MV-4-11 (cell line): ENCODE measurements at places on chromosomes 7 and 10.
A peak's percentile ranks its signal among the peaks of the same experiment; 100 is the strongest.

GRCh38 chr10:79298403-79299244 is 48.6 kb upstream of the PPIF start:
- peak; percentile 71 for DNase-seq

GRCh38 chr7:77627309-77627676 is 69.0 kb upstream of the RSBN1L start:
- DNase-seq, result no peak

- no peak for DNase-seq
These were observed 156.8 kb downstream of the CACNA2D1 start for GRCh38 chr7:82286798-82287140.

- DNase-seq, result no peak
These were observed 752.8 kb downstream of the KCNMA1 start for GRCh38 chr10:76884673-76885275.

GRCh38 chr10:78313636-78314035 is 280.0 kb downstream of the RPS24 start:
- DNase-seq, result no peak

DNA sequence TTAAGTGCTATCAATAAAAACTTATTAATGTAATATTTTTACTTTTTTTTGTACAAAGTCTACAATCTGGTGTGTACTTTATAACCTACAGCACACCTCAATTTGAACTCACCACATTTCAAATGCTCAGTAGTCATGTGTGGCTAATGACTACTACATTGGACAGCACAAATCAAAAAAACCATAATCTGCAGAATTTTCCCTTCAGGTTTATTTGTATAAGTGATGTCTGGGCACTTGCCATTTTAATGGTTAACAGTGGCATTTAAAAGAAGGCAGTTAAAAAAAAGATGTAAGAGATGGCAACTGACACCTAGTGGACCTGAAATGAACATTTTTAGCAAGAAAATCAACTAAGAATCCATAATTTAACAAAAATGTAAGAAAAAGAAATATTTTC is 124.6 kb upstream of the NRBF2 start:
- DNase-seq, result peak; percentile 6

- no peak for DNase-seq
These were observed 106.9 kb upstream of the RHEB start for GRCh38 chr7:151626422-151627115.

- DNase-seq, result no peak
These were observed 786 bp downstream of the ATP5F1C start for GRCh38 chr10:7788639-7789286.

DNA sequence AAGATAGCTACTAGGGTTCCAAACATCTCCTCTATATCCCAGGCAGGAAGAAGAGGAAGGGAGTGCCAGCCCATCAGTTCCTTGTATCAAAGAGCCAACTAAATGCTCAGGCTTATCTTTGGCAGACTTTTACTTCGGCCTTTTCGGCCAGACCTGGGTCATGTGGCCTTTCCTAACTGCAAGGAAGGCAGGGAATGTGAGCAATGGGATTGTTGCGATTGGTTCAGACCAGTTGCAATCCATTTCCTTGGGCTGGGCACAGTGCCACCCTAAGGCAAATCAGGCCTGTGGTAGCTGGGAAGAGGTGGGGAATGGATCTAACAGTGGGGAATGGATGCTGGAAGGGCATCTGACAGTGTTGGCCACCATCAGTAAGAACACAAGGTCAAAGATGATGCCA is 109.9 kb downstream of the RPS24 start:
- DNase-seq, result no peak

DNA sequence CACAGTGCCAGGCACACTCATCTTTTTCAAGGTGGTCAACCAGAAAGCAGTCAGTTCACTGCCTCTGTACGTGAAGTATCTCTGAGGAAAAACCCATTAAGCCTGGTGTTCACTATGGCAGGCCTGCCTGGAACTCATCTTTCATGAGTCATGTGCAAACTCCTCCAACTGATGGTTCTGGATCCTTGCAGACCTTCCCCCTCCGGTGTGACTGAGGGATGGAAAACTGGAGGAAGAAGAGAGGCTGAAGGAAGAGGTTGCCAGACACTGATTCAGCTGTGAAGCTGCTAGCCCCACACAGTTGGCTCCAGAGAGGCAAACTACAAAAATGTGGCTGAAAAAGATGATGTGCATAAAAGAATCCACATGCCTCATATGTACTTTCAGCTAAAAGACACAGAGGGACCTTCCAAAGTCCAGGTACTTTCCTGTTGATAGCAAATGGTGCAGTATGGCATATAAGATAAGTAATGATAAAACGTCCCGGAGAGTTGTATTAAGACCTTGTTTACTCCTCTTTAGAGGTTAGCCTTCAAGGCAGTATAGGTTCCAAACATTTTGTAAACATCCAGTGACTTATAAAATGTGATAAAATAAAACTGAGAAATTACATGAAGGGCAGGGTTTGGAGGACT is 2.7 kb downstream of the CYP3A5 start:
- no peak for DNase-seq

GRCh38 chr7:42692621-42693020 is 219.2 kb downstream of the C7orf25 start:
- DNase-seq, result no peak

- no peak for DNase-seq
These were observed 115.6 kb downstream of the DPP6 start for GRCh38 chr7:154167807-154168206.

DNA sequence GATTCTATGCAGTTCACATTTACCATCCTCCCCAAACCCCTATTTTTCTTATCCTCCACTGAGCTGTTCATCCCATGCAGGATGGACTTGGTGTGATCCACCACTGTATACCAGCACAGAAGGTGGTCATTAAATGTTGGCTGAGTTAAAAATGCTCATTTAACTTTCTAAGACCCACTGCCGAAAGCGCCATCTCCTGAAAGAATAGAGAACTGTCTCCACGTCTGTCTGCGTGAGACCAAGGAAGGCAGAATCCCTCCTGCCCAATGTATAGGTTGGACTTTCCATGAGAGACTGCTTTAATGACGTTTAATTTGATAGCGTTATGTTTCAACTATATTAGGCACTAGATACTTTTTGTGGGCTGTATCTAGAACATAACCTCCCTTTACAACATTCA is 124.3 kb downstream of the GPAM start:
- DNase-seq, result no peak

GRCh38 chr7:12403287-12404181 is at the start of gene VWDE:
Gene VWDE, minus strand, starts transcription at chr7:12403865. Its CDS starts 149 bp downstream, at chr7:12403716.
- peak; percentile 3 for DNase-seq

GRCh38 chr7:148819697-148820360 is 64.3 kb downstream of the EZH2 start:
- no peak for DNase-seq

GRCh38 chr7:38704041-38704547 is 72.9 kb upstream of the AMPH start:
- no peak for DNase-seq

DNA sequence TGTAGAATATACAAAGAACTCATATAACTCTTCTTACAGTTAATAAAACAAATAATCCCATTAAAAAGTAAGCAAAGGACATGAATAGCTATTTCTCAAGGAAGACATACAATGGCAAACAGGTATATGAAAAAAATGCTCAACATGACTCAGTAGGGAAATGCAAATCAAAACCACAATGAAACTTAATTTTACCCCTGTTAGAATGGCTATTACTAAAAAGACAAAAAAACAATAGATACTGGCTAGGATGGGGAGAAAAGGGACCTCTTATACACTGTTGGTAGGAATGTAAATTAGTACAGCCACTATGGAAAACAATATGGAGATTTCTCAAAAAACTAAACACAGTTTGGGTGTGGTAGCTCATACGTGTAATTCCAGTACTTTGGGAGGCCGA is 37.8 kb downstream of the HERPUD2 start:
- DNase-seq, result no peak

- DNase-seq, result no peak
These were observed 1.2 kb downstream of the CALML5 start for GRCh38 chr10:5497948-5498730.

DNA sequence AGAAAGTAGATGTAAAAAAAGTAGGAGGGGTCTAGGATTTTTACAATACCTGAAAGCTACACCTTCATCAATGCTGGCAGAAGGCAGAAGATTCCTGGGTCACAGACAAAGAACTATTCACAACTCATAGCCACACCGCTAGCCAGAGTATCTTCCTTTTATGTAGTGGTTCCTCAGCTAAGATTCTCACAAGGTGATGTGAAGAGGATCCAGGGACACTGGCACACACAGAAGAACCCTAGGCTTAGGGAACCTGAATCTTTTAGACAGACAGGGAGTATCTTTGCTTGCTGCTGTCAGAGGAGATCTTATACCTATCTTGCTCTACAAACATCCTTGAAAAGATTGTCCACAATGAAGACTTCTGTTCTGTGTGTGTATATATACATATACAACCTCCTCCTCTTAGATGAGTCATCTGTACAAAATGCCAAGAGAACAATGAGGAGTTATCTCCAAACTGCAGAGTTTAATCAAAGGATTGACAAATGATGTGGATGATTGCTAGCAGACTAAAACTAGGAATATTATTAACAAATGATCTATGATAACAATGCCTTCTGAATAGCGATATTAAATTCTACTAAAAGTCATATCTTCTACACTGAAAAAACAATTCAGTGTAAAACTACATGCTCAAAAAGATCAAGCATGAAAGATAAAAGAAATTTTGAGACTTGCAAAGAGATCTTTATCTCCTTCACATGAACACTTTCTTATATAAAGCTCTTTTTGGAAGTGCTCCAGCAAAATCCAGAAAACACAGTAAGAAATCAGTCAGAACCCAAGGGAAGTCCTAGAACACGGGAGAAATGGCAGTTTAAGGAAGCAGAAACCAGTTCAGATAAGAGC is 409.3 kb downstream of the PARD3 start:
- no peak for DNase-seq

DNA sequence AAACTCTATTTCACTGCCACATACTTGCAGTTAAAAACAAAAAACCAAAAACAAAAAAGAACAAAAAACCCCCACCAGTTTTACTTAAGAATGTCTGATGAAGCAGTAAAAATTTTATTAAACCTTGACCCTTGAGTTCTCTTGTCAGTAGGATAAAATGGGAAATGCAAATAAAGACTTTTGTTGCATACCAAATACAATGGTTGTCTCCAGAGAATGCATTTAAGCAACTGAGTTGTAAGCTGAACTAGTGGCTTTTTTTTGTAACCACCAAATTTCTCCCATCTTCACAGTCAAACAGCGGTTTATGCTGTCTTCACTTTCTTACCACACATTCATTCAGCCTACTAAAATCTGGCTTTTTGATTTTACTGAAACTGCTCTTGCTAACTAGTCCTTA is 3.1 kb downstream of the SYPL1 start:
- DNase-seq, result peak; percentile 40

DNA sequence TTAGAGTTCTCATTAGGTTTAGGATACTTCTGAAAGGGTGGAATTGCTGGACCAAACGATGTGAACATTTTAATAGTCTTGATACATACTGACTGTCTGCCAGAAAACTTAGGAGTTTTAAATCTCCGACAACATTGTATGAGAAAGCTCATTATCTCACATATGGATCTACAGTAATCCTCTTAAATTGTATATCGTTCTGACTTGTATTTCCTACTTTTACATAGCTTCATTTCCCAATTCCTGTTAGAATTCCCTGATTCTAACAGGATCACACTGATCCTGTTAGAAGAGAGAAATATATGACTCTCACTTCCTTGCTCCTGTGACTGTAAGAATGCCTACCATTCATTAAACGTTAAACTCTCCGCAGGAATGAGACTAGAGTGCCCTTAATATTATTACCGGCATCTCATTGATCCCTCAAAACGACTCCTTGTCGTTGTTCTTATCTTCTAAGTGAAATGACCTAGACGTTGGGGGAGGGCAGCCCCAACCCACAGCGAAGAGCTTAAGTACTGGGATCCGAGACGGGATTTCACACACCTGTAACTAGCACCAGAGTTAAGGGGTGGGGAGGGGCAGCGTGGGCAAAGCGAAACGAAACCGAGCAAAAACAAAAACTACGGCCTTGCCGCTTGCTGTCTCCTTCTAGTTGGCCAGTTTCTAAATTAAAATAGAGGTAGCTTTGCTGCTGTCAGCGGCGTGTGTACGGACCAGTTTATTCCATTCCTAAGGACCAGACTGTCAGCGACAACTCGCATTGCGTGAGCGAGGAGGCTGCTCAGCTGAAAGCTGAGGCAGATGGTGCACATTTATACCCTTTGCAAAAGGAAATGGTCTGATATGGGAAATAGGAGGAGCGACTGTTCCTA is 678 bp upstream of the TMEM106B start:
- DNase-seq, result no peak

DNA sequence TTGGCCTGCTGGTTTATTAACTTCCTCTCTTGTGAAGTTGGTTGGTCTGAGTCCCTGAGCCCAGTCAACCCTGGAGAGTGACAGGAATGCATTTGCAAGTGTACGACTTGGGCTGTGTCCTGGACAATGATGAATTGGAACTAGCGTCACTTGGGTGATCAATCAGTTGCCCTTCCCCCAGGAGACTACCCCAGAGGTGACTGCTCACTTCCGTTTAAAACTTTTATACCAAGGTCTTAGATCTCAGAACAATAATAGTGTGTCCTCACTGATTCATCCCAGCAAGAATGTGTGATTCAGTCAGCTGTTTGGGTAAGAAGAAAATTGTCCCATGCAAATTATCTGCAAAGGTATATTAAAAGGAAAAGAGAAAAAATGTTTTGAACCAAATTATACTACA is 102.9 kb upstream of the ARMC3 start:
- DNase-seq, result no peak

- DNase-seq, result no peak
These were observed 9.8 kb upstream of the FXYD4 start for GRCh38 chr10:43361547-43362190.

- peak; percentile 26 for DNase-seq
These were observed 174.8 kb upstream of the PRPS1L1 start for GRCh38 chr7:18202315-18203045.

- DNase-seq, result no peak
These were observed 35.2 kb upstream of the JCAD start for GRCh38 chr10:30094601-30095000.

- no peak for DNase-seq
These were observed 16.0 kb upstream of the PPIF start for GRCh38 chr10:79331226-79331625.

GRCh38 chr7:135920478-135920877 is 56.7 kb downstream of the MTPN start:
- no peak for DNase-seq

- DNase-seq, result no peak
These were observed 66.3 kb downstream of the MTERF1 start for GRCh38 chr7:91814189-91814588.

GRCh38 chr7:80018941-80019808 is 115.5 kb upstream of the GNAI1 start:
- peak; percentile 19 for DNase-seq

DNA sequence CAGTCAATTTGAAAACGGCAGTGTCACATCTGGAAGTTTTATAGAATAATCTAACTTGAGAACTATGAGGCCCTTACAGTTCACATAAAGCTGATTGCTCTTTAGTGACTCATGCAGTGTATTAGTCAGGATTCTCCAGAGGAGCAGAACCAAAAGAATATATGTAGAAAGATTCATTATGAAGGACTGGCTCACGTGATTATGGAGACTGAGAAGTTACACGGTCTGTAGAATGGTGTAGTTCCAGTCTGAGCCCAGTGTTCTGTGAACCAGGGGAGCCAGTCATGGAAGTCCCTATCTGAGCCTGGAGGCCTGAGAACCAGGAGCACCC is 21.5 kb downstream of the RBM33 start:
- peak; percentile 69 for DNase-seq

GRCh38 chr7:20440472-20441105 is 109.9 kb downstream of the ITGB8 start:
- peak; percentile 2 for DNase-seq
